ENCODE measurements at places on chromosomes 4 and X.

- DNase-seq: no peak
Observed at GRCh38 chr4:96149894-96150293, 310.0 kb downstream of the PDHA2 start.

GRCh38 chr4:184748251-184748652, 14.4 kb upstream of the CENPU start:
- no peak for DNase-seq

GRCh38 chr4:115234405-115235093, 121.1 kb upstream of the NDST4 start:
- DNase-seq: no peak

DNA sequence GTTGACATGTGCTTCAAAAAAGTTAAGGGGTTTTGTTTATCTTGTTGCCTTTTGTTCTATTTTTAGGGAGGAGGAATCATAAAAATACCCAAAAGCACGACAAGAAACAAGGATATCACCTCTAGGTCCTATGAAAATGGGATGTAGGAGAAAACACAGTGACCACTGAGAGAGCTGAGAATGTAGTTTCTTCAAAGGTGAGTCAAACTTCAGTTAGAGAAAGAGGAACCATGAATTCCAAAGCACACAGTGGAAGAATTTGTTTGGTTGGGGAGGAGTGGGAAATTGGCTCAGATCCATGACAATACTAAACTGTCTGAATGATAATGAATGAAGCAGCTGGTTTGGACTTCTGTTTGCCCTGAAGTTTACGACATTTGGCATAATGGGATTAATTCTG, 19.1 kb upstream of the FRYL start:
- DNase-seq: peak; percentile 11

DNA sequence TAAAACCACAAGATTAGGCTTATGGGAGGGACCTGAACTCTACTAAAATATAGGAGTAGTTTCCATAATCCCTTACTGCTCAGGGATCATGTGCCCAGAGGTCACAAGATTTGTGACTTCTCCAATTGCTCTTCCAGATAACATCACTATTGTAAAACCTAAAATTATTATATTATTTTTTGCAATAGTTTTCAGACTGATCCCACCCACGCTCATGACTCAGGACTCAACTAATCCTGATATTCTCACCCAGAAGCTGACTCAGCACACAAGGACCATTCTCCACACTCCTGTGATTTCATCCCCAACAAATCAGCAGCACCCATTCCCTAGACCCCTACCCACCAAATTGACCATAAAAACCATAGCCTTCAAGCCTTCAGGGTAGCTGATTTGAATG, 24.0 kb upstream of the RPL34 start:
- peak; percentile 52 for DNase-seq

DNA sequence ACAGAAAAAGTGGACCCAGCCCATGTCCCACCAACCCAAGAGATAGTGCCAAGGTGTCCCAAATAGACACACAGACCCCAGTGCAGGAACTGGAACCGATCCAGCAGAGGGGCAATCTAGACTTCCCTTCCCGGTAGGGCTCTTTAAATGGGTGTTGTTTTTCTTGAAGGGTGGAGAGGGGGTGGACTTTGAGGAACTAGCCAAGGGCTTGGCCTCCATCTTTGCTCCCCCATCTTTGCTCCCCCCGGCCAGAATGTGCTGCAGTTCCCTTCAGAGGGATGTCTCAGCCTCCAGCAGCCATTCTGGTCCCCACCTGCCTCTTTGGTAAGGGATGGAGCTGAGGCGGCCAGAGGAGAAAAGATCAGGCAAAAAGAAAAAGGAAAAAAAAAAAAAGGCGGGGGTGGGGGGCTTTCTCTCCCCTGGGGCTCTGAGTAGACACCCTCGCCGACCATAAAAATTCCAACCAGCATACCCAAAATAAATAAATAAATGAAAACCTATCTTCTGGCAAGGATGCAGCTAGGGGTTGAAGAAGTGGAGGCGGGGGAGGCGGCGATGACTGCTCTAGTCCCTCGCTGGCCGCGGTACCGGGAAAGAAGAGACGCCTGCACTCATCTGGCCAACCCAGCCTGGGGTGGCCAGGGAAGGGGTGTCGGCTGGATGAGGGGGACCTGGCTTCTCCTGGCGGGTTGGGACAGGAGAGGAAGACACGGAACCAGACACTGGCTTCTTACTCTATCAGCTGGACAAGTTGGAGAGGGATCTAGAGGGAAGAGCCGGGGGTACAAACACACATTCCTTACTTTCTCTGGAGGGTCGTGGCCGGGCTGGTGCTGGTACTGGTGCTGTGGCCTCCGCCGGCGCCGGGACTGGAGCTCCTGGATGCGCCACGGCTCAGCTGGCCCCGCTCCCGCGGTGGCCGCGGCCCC, 38.5 kb upstream of the IQSEC2 start:
- DNase-seq: no peak

DNA sequence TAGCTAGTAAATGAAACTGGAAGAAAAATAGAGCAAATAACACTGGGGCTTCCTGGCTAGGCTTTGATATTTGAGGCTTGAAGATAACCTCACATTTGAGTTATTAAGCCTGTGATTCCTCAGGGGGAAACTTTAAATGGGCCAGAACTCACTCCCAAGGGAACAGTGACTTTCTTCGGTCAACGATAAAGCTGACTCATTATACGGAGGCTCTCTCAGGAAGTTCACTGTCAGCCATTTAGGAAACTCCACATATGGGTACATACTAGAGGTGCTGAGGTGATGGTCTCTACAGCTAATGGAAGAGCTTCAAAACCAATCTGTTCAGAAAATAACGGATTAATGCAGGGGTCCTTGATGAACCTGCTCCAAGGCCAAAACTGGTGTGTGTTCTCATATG, 120.8 kb downstream of the SH2D1A start:
- DNase-seq: no peak

- no peak for DNase-seq
Observed at GRCh38 chr4:5198656-5199541, 147.6 kb downstream of the STK32B start.

DNA sequence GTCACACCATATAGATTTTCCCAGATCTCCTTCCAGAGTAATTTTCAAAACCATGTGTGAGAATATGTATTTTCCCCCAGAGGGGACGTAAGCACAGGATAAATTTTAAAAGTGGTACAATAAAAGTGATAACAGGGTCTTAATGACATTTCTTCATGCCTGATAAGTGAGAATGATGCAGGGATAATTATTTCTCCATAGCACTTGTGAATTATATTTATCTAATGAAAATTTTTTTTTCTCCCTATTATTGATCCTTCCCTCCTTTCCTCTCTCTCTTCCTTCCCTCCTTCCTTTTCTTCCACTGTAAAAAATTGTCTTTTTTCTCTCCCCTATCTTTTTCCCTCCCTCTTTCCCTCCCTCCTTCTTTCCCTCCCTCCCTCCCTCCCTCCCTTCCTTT, 17.0 kb upstream of the TRPC3 start:
- no peak for DNase-seq

DNA sequence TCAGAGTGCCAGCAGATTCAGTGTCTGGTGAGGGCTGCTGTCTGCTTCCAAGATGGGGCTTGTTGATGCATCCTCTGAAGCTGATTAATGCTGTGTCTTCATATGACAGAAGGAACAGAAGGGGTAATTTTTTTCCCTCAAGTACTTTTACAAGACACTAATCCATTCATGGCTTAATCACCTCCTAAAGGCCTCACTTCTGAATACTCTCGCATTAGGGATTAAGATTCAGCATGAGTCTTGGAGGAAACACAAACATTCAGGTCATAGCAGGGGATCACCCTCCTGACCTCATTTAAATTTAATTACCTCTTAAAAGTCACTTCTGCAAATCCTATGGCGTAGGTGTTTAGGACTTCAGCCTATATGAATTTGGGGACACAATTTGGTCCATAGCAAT, 1145.5 kb upstream of the PCDH10 start:
- DNase-seq: no peak

DNA sequence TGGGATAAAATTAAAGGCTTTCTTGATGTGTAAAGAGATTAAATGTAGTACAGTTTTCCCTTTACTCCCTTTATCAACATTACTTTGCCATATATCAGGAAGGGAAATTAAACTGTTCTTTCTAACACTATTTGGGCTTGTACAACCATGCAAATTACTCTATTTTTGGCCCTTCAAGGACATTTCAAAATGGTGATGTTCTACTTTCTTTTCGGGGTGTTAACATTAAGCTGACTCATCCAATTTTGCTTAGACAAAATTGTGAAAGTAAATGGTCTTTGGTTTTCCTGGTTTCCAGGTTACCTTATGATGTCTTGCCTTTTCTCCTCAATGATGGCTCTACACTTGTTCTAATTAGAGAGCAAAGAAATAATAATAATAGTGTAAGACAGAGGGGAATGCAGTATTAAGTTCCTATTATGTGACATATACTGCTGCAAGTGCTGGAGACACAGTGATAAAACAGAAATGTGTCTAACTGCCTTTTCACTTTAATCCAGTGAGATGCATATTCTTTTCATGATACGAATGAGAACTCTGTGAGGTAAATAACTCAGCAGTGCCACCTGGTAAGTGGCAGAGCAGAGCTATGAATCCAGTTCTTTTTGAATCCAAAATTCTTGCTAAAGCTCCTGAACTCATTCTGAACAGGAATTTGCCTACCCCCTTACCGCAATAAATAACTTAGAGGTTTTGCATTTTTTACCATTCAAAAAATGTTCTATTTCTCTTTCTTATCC, 35.7 kb upstream of the PDE5A start:
- peak; percentile 41 for DNase-seq

DNA sequence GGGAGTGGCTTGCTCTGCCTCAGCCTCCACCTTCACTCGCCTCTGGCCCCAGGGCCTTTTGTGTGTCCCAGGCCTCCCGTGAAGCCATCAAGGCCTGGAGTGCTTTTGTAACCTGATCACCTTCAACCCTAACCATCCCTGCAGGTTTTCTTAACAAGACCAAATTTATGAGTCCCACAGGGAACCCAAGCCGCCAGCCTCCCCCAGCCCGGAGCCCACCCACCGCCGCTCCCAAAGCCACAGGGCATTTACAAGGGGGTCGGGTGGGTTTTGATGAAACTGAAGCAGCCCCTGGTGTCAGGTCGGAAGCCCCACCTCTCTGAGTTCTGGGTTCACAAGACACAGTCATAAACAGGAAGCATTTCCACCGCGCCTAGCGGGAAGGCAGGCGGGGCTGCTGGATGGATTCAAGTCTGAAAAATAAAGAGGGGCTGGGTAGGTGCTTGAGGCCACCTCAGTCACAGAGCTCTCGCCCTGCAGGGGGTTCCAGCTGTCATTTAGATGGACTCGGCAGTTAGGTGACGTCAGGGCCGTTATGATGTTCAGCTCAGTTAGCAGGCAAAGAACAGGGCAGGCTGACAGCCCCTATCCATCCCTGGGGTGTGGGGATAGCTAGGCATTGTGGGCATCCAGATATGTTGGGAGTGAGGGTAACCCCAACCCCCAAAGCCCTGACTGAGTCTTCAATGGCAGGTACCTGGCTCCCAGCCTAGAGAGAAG, 128.5 kb downstream of the BCOR start:
- DNase-seq: no peak

DNA sequence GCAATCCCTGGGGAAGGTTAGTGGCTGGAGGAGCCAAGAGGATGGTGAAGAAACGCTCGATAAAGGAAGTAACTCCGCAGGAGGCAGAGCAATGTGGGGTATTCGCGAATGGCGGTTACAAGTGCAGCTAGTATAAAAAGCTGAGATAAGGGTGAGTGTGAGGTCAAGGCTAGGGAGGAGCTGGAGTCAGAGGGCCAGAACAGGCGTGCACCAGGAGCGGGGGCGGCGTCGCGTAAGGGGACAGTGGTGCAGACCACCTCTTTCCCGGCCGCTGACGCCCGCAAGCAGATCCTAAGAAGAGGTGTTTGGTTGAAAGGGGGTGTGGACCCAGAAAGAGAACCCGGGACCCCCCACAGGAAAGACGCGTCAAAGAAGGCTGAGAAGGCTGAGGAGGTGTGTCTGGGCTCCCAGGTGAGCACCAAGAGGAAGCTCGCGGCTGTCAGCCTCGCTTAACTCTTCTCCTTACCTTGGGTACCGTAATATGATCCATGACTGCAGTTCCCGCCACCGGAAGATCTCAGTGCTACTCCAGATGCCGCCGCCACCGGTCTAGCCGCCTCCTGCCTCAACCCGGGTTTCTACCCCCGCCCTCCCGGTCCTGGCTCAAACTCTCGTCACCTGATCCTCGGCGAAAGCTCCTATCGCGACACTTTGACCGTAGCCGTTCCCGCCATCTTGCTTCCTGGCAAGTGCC, at the start of gene MTMR8:
Gene MTMR8 (minus strand): TSS at position 579 of the 694 bp plus-strand sequence. CDS start 89 bp downstream, at position 490.
- no peak for DNase-seq

DNA sequence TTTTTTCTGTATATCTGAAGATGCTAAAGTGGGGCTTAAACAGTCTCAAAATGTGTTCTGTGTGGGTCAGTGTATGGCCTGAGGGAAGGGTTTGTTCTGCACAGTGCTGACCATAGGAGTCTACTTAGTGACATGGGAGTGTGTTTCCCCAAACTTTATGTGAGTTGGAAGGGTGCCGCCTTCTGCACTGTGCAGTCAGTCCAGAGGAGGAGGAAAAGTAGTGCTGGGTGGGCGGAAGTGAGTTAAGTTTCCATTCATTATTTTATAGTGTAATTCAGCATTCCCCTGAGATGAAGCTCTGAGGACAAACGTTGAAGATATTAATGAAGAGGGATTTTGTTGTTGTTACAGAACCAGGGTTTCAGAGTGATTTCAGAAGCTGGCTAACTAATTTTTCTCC, 2.9 kb downstream of the CHST7 start:
- DNase-seq: peak; percentile 39

DNA sequence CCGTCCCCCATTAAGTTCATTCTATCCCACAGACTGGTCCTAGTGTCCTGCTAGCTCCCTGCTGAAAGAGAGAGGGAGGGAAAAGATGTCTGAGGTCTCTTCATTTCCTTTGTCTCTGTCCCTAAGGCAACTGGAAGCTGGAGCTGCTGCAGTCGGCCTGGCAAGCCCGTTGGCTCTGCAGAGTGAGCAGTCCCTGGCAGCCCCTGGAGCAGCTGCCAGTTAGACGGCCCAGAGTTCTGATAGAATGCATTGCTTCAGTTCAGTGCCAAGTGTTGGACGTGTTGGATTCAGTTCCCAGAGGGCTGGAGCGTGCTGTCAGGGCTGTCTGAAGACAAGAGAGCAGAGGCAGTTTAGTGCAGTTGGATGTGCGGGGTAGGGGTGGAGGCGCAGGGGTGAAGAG, 975 bp downstream of the KCNE5 start:
- no peak for DNase-seq

- peak; percentile 66 for DNase-seq
Observed at GRCh38 chr4:37953620-37954293, 6.4 kb upstream of the PTTG2 start.

GRCh38 chrX:118205421-118206395, 89.1 kb upstream of the KLHL13 start:
- DNase-seq: no peak

DNA sequence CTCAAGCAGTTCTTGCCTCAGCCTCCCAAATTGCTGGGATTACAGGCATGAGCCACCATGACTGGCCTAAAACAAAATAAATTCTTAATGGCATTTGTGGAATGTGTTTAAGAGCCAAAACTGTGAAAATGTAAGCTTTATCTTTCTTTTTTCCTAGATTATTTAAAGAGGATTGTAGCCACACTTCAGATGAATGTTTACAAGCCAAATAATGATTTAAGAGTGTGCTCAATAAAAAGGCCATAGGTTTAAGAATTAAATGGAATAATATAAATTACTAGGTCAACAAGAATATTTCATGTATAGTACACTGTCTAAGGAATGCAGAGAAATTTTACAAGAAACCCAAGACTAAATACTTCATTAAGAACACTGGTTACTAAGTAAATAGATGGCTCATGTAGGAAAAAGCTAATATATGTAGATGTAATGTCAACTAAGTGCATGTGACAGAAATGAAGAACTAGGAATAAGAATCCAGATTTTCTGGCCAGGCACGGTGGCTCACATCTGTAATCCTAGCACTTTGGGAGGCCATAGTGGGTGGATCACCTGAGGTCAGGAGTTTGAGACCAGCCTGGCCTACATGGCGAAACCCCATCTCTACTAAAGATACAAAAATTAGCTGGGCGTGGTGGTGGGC, 21.3 kb upstream of the UGDH start:
- no peak for DNase-seq
